Caki2 (cell line): ENCODE measurements at places on chromosomes 5 and 9.

DNA sequence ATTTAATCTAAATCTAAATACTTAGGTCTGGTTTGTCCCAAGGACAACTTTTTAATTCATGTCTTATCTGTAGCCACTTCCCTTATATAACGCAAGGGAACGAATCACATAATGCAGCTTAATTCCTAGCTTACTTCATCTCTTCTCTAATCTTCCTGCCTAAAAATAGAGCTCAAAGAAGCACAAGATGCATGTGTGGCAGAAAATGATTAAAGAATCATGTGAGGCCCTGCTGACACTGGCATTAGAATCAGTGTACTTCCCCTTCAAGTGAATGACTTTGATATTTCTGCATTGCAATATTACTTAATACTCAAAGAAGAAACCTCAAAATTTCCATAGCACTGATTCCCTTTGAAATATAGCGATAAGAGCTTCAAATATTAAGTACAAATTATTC lies 317.9 kb upstream of the FTMT start:
- no peak for DNase-seq

GRCh38 chr9:110261632-110262031 lies 5.3 kb upstream of the TXN start:
- no peak for DNase-seq

- DNase-seq = no peak
Observed at GRCh38 chr9:2420543-2420942, 201.0 kb upstream of the VLDLR start.

GRCh38 chr5:64331597-64332277 lies 166.1 kb downstream of the RNF180 start:
- no peak for DNase-seq

DNA sequence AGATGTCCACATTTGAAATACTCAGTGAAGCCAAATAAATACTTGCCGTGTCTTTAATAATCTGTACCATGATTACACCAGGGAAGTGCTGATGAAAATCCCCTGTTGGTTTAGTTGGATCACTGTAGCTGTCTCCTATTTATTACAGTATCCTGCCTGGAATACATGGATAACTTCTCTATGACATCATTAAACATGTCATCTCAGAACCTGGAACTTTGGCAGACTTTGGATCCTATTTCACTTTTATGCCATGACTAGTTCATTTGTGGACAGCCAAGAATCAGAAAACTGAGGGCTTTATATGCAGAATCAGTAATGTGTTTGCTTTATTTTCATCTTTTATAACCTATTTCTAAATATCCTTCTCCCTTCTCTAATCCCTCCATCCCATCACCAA lies at the start of gene TXNDC8:
TSS of gene TXNDC8 (minus strand) at position 137 of the 400 bp plus-strand sequence.
- no peak for DNase-seq

- DNase-seq = no peak
Observed at GRCh38 chr9:104725014-104725413, 22.5 kb upstream of the NIPSNAP3A start.

DNA sequence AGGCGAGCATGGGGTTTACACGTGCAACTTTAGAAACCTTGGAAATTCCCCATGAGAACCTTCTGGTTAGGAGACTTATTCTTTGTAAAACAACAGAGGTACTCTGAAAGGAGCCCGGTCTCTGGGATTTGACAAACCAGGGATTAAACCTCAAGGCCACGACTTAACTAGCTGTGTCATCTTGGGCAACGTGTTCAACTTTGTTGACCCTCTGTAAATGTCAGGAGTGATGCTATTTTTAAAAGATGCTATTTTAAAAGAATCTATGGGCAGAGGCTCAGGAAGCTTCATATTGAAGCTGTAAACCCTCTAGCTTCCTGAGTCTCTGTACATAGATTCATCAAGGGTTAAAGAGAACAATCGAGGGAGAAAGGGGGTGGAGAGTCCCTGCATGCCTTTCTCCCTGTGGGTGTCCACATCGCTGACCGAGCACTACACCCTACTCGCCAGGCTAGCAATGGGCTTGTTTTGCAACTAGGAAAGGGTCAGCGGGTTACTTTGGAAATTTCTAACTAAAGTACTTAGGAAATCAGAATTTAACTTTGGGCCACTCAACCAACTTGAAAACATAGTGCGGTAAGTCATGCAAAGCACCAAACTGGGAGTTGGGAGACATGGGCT lies 2.1 kb downstream of the SLC36A2 start:
- DNase-seq = no peak

GRCh38 chr5:171459839-171460238 lies 40.4 kb downstream of the FGF18 start:
- DNase-seq = no peak

GRCh38 chr5:158868546-158868945 lies 231.2 kb downstream of the EBF1 start:
- DNase-seq = no peak

DNA sequence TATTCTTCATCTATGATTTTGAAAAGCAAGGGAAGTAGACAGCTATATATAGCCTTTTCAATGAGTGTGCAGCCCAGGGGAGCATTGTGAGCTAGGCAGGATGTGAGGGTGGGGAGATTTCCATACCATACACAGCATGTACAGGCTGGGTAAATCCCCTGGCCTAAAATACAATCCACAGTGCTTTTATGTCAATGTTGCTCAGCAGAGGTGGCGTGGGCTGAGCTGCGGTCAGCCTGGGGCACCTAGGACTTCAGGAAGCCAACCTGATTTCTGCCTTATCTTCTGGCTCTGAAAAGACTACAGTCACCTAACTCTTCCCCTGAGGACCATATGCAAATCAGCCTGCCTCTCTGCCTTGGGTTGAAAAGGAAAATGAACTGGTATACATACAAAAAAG lies 6.3 kb upstream of the GARIN3 start:
- no peak for DNase-seq

GRCh38 chr9:76703270-76703669 lies 61.0 kb upstream of the PCA3 start:
- no peak for DNase-seq

- DNase-seq = no peak
Observed at GRCh38 chr9:95642189-95642588, 125.4 kb upstream of the PTCH1 start.

GRCh38 chr9:98208635-98209034 lies 16.2 kb upstream of the CORO2A start:
- no peak for DNase-seq

- DNase-seq = no peak
Observed at GRCh38 chr9:7988644-7989280, 189.2 kb upstream of the DMAC1 start.

DNA sequence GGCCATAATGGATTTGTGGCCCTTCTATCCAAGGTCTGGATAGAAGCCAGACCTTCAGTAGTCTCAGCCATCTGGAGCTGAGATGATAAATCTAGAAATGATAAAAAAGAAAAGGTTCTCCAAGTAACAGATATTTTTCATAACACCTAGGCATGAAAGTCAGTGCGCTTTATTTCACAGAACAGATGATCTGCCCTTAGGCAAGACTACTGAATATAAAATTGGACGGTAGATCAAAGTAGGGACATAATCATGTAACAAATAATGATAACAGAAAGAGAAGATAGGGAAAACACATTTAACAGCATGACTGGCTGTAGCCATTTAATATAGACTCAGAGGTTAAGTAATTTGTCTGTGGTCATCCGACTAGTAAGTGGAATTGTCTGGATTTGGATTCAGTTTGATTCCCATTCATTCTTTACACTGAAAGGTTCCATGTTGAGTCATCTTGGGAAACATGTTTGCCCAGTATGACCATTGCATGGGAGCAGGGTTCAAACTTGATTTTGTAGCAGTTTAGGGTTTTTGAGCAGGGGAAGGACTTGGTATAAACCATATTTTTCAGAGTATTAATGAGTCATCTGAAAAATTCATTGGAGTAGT lies 4.1 kb upstream of the CAVIN4 start:
- no peak for DNase-seq

DNA sequence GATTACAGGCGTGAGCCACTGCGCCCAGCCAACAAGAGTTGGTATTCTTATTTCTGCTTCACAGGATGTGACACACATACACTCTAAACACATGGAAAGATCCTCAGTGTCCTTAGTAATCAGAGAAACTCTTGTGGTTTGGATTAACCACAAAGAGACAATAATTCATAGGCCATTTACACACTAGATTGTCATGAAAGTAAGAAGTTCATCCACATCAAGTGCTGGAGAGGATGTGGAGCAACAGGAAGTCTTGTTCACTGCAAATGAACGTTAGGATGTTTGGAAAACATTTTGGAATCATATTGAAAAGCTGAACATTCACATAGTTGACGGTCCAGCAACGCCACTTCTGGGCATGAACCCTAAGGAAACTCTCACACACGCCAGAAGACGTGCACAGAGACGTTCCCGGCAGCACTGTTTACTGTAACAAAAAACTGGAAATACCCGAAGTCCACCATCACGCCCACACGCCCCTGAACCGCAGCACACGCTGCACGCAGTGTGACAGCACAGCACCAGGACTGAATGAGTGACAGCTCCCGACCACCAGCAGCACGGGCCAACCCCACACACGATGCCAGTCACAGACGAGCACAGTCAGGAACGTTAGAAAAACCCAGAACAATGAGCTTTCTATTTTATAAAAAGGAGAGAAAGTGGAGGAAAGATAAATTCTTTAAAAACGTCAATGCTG lies 87.6 kb downstream of the COL23A1 start:
- DNase-seq = no peak

GRCh38 chr5:96636594-96636993 lies 25.6 kb upstream of the CAST start:
- DNase-seq = no peak

- DNase-seq = peak; percentile 31
Observed at GRCh38 chr9:97406620-97407177, 5.2 kb upstream of the TDRD7 start.

DNA sequence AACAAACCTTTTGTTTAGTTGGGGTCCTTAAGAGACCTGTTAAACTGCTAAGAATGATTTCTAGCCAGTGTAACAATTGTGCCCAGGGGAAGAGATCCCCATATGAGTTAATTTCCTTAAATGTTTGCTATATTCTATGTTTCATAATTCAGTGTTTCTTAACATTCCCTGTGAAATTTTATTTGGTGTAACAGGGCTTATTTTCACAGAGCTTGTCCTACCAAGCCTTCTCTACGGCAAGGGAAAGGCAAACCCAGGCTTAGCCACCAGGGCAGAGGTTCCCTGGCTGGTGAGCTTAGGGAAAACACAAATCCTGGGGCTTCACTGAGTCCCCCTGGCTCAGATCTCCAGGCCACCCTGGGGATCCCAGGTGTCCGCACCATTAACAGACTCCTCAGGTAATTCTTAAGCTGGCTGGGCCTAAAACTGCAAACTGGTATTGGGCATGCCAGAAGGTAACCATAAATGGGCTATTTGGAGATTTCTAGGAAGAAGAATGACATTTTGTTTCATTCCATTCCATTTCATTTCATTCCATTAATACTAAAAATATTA lies 17.0 kb upstream of the LCP2 start:
- no peak for DNase-seq

GRCh38 chr9:22102146-22103053 lies 93.3 kb upstream of the CDKN2B start:
- DNase-seq = no peak

GRCh38 chr9:79471580-79472543 lies 99.9 kb upstream of the TLE4 start:
- DNase-seq = no peak

- no peak for DNase-seq
Observed at GRCh38 chr5:124706729-124707361, 39.6 kb downstream of the ZNF608 start.

GRCh38 chr5:15938961-15939360 lies 240.6 kb downstream of the MARCHF11 start:
- DNase-seq = no peak

DNA sequence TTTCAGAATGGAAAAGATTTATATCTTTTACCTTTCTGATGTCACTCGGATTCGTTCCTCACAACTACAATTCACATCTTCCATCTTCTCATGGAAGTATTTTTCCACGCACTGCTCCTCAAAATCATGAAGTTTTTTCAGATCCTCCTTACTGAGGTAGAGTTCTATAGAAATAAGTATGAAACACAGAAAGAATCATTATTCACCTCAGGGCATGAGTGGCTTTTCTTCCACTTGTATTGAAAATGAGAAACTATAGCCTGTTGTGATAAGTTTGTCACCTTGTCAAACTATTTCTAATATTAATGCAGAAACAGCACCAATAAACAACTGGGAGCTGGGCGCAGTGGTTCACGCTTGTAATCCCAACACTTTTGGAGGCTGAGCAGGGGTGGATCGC lies 116.0 kb downstream of the TRPM6 start:
- no peak for DNase-seq

- DNase-seq = peak; percentile 12
Observed at GRCh38 chr5:147223948-147224791, 10.7 kb upstream of the STK32A start.

DNA sequence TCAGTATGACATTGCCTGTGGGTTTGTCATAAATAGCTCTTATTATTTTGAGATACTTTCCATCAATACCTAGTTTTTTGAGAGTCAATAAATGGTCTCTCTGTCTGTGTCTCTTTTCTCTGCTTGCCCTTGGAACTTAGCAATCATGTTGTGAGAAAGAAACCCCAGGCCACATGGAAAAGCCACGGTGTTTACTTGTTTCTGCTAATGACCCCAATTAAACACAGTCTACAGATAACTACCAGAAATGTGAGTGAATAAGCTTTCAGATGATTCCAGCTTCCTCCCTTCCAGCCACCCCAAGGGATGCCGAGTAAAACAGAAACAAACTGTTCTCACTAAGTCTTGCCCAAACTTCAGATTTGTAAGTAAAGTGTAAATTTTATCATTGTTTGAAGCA lies 584.9 kb downstream of the MAT2B start:
- DNase-seq = no peak

GRCh38 chr9:18358325-18358724 lies 115.6 kb upstream of the ADAMTSL1 start:
- no peak for DNase-seq

GRCh38 chr5:22242532-22242931 lies 610.6 kb downstream of the CDH12 start:
- no peak for DNase-seq

DNA sequence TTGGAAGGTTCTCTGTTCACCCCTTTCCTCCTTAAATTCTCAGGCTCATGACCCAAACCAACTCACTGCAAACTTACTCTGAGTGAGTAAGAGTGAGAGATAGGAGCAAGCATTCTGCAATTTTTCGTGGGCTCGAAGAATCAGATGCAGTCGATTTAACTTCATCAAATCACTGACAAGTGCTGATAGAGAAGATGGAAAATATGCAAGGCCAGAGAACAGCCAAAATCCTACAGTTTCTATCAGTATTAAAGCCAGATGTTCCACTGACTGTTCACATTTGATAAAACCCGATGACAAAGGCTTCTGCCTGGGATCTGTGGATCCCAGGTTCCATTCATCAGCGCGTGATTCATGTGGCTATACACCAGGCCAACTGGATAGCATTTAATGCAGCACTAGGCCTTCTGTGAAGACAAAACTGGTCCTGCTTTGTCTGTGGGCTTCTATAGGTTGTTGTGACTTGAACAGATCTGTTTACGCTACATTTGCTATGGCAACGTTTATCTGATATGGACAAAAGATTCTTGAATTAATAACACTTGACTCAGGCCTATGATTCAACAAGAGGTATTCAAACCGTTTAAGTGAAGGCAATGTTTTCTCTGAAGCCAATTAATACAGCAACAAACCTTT lies 251.2 kb downstream of the NFIB start:
- DNase-seq = no peak
